ENCODE measurements at places on chromosomes 2 and 18. TPM values are rescaled to one million over a fixed set of nuclear protein-coding genes. Genes with fewer than 3 reads are reported as not detected.

The VWA3B gene
- polyA plus RNA-seq, result 1.1 TPM

The PAPOLG gene
- 12.6 TPM for polyA plus RNA-seq

The DIPK1C gene
- 9.7 TPM for polyA plus RNA-seq

The CRYGD gene
- not detected for polyA plus RNA-seq

The ANTXR1 gene
- polyA plus RNA-seq, result 106 TPM
